ENCODE measurements at places on chromosomes 7 and 10.

DNA sequence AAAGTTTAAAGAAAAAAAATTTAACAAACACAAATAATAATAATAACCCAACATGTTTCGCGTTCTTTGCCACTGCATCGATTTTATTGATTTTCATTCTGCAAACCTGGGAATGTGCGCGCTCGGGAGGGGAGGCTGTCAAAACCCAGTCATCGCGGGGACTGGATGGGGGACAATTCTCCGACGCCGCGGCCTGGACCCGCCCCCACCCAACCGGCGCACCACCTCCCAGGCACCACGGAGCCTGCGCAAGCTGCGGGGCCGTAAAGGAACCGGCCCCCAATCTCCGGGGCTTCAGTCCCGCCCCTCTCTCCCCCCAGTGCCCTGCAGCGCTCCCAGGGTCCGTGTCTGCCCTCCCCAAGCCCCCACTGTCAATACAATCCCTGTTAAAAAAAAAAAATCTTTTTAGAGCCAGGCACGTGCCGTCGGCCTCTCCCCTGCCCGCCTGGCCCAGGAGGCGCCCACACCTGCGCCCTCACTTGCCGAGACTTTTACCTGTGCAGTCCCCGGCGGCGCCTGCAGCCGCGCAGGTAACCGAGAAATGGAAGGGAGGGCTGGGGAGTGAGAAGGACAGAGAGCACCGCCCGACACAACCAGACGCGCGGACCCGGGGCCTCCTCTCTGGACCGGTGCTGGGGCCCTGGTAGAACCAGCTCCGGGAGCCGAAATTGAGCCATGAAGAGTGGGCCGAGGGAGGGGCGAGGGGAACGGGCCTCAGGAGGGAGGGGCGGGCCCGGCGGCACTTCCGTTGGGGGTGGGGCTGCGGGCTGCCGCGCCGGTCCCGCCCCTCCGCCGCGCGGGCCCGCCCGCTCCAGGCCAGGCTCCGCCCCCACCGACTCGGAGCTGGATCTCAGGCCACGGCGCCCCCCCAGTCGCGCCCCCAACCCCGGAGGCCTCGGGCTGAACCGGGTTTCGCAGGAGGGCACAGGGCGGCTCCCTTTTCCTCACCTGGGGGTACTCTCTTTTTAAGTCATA lies 7.6 kb upstream of the ZNF503 start:
- DNase-seq, result no peak

DNA sequence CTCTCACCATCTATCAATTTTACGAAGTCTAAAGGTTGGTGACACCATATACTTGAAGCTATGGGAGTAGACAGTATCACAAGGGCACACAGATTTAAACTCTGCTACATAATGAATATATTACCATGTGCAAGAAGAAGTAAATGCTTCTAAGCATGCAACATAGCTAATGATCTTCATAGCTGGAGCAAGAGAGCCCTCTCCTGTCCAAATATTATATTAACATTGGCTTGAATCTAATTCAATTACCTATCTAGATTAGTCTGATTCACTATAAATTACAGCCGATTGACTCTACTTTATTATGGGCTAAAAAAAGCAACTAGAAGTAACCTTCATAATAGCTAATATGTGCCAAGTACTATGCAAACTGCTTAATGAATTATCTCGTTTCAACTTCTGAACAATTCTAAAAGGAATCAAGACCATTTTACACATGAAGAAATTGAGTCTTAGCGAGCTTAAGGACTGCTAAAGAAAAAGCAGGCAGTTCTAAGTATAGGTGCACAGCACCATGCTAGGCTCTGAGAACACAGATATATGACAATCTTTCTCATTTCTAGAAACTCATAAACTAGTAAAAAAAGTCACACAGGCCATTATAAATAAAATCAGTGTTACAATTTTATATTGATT lies 21.9 kb downstream of the FRA10AC1 start:
- no peak for DNase-seq

GRCh38 chr10:132579027-132579859 lies 41.7 kb downstream of the INPP5A start:
- no peak for DNase-seq

- DNase-seq, result no peak
Measured at GRCh38 chr10:24930427-24930826, 22.0 kb downstream of the PRTFDC1 start.

DNA sequence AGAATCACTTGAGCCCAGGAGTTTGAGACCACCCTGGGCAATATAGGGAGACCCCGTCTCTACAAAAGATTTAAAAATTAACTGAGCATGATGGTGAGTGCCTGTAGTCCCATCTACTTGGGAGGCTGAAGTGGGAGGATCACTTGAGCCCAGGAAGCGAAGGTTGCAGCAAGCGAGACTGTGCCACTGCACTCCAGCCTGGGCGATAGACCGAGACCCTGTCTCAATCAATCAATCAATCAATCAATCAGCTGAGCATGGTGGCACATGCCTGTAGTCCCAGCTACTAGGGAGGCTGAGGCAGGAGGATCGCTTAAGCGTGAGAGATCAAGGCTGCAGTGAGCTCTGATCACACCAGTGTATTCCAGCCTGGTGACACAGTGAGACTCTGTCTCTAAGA lies 40.5 kb downstream of the DNAJB12 start:
- no peak for DNase-seq

- no peak for DNase-seq
Measured at GRCh38 chr7:145737617-145738016, 379.0 kb upstream of the CNTNAP2 start.

DNA sequence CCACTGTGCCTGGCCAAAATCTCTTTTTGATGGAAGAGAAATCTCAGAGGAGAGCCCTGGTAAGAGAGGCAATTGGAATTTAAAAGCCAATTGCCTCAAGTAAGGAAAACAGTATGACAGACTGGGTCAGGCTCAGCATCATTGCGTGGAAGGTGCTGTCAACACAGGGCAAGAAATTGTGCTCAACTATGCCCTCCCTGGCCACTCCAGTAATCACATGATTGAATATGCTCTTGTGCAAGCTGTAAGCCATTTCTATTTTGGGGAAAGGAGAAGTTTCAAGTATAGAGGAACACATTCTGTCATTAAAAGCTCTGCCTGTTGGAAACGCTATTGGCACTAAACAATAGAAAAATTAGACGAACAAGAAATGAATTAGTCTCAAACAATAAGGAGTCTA lies 1127.7 kb downstream of the REEP3 start:
- no peak for DNase-seq

DNA sequence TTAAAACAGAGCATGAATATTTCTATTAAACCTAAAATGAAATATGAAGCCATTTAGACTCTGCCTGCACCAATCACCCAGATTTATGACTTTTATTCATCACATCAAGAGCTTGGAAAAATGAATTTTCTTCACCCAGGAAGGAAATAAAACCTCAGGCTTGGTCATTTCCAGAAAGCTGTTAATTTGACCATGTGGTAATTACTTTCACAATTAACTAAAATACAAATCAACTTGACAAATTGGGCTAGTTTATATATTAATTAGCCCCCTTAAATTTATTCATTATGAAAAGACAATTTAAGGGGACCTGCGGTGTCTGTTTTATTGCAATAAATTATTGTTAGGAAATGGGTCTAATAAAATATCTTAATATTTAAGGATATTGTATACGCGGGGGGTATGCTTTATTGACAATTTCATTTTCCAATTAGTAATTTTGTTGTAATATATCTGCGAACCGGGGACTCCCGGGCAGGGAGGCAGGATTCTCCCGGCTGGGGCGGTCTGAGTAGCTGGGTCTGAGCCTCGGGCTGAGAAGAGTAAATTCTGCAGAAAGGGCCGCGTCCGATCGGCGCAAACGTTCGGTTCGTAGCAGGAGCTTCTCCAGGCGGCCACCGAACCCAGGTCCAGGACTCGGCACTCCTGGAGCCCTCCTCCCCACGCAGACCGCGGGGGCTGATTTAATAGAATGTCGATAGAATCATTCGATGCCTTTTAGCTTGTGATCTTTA lies 9.4 kb upstream of the MNX1 start:
- DNase-seq, result no peak

DNA sequence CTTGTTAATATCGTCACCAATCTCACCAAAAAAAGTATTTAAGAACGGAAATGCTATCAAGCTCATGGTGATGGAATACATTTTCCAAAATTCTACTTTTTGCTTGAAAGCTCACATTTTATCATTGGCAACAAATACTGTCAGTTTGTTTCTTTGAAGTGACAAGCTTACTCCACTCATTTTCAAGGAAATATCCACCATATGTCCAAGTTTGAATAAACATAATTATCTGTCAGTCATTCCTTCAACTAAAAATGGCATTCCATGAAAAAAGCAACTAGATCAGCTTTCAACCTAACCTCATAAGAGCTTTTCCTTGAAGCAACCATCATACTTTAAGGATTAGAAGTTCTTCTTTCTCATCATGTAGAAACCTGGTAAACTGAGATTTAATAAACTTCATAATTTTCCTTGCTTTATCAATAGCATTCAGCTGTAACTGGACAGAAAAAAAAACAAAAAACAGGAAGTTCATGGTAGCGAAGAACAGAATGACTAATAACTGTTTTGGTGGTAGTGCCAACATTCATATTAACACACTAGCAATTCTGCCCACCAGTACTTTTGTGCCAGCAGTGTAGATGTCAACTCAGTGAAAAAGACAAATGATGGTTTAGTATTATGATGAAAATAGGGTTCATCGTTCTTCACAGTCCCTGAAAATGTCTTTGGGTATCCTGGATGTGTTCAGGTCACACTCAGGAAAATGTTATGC lies 764.9 kb downstream of the GRM8 start:
- no peak for DNase-seq

- DNase-seq, result no peak
Measured at GRCh38 chr10:122656308-122656705, 43.3 kb downstream of the C10orf120 start.

DNA sequence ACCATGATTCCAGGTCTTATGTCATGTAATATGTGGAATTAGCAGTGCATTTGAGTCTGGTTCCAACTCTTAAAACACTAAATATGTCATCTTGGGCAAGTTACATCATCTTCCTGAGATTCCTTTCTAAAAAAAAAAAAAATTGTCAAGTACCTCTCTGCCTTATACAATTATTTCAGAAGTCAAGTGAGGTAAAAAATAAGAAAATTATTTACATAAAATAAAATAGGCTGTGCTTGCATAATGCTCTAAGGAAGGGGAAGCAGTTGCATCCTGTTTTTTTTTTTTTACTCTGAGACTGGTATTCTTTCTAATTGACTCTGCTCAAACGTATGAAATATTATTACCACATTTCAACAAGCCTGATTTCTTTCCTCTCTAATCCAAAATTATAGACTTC lies 55.1 kb upstream of the SEMA3A start:
- DNase-seq, result no peak

- DNase-seq, result no peak
Measured at GRCh38 chr7:71286924-71287323, 155.0 kb downstream of the GALNT17 start.

- DNase-seq, result no peak
Measured at GRCh38 chr10:84607044-84607443, 278.7 kb downstream of the CCSER2 start.

DNA sequence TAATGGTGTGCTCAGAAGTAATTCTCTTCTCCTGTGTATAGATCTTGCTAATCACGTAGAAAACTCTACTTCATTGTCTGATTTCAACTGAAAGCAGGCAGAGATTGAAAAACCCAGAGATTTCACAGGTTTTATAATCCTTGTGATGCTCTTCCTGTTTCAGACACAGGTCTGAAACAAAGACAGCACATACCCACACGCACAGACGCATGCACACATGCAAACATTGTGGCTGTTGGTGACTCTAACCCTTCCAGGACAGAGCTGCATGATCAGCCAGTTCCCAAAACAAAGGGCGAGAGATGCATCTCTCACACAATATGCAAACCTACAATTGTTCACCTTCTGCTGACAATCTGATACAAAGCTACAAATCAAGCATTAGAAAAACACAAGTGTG lies 11.1 kb upstream of the TFEC start:
- no peak for DNase-seq

DNA sequence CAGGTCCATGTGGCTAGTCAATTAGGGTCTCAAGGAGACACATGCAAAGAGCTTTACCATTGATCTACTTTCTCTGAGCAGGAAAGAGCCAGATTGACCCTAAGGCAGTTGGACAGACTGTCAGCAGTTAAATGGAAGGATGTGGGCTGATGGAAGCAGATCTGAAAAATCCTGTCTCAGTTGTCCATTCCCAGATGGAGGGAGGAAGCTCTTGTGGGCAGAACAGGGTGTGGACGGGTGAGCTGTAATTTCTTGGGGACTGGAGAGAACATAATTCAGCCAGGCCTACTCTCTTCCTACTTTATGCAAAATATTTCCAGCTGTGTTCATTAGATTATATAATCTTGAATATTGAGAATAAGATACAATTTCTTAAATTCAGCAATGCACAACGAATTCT lies 163.6 kb downstream of the GNAT3 start:
- DNase-seq, result no peak

DNA sequence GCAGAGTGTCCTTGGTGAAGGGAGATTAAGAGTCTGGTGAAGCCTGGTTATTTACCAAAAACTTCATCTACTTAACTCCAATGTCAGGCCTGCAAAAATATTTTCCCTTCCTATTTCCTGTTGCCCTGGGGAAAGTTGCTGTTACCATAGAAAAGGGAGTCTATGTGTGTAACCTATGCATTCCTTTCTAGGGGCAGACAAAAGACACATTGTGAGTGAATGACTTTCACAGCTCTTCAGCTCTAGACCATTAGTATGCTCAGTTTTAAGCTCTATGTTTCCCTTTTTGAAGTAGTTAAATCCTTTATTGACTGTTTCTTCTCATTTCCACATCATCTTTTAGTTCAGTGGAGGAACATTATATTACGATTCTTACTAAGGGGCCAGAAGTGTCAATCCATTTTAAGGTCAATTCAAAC lies 45.6 kb upstream of the SGCE start:
- no peak for DNase-seq

DNA sequence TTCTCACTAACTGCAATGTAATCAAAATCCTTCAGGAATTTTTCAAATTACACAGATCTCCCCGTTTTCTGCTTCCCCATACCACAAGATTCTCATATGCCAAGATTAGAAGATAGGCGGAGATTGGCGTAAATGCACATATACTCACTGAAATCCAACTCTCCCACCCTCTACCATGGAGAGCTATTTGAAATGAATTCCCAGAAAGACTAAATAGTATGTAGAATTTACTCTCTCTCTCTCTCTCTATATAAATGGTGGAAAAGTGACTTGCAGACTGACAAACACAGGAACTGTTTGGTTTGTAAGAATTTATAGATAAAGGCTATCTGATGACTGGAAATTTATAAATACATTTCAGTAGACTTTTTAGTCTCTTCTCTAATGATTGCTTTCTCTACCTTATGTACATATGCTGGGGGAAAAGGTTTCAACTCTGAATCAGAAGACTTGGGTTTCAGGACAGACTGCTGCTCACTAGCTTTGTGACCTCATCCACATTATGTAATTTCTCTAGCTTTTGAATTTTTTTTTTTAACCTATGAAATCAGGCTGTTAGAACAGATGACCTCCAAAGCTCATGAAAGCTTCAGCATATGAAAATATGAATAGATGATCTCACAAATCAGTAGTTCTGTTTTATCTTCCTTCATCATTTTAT lies 67.8 kb upstream of the CSTF2T start:
- no peak for DNase-seq

GRCh38 chr7:141045126-141045841 lies 28.6 kb upstream of the TMEM178B start:
- no peak for DNase-seq

- DNase-seq, result no peak
Measured at GRCh38 chr7:28654110-28654509, 241.8 kb downstream of the CREB5 start.
